ENCODE measurements at places on chromosomes 6 and 20.
A peak's percentile ranks its signal among the peaks of the same experiment; 100 is the strongest.

DNA sequence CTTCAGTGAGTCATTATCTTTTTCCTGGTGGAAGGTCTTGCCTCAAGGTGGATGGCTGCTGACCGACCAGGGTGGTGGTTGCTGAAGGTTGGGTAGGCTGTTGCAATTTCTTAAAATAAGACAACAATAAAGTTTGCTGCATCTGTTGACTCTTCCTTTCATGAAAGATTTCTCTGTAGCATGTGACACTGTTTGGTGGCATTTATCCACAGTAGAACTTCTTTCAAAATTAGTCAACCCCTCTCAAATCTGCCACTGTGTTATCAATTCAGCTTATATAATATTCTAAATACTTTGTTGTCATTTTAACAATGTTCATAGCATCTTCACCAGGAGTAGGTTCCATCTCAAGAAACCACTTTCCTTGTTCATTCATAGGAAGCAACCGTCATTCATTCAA lies 66.8 kb upstream of the ATXN1 start:
- peaks cover 3% of the 10 kb centered on the region for H3K4me1 ChIP-seq
- no peak overlapping the region for H3K27ac ChIP-seq
- H3K36me3 ChIP-seq: no peaks in the 10 kb centered on the region
- no peak overlapping the region for H3K4me3 ChIP-seq
- H3K27me3 ChIP-seq: no peaks in the 10 kb centered on the region
- no peak for DNase-seq

DNA sequence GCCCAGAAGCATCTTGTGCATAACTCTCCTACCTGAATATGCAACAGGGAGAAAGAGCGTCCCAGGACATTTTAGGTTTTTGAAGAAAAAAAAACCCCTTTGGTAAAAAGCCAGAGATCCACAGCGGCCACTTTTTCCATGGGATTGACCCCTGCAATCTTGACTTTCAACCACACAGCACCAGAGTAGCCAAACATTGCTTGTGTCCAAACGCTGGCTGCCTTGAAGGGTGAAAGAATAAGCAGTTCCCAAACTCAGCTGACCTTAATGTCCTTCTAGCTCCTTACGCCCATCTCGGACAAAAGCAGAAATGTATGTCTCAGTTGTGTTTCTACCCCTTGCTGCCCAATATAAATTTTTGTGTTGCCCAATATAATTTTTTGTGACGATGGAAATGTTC lies 1.2 kb upstream of the MOG start:
- H3K4me1 ChIP-seq: peaks cover 20% of the 10 kb centered on the region
- peak overlapping the region; percentile 49 for H3K27ac ChIP-seq
- no peak overlapping the region for H3K4me3 ChIP-seq
- no peaks in the 10 kb centered on the region for H3K27me3 ChIP-seq

GRCh38 chr20:19858466-19859371 lies 100.7 kb downstream of the RIN2 start:
- H3K27me3 ChIP-seq: no peaks in the 10 kb centered on the region
- H3K4me1 ChIP-seq: peaks cover 6% of the 10 kb centered on the region
- no peak overlapping the region for H3K4me3 ChIP-seq
- peaks cover 6% of the 10 kb centered on the region for H3K36me3 ChIP-seq

DNA sequence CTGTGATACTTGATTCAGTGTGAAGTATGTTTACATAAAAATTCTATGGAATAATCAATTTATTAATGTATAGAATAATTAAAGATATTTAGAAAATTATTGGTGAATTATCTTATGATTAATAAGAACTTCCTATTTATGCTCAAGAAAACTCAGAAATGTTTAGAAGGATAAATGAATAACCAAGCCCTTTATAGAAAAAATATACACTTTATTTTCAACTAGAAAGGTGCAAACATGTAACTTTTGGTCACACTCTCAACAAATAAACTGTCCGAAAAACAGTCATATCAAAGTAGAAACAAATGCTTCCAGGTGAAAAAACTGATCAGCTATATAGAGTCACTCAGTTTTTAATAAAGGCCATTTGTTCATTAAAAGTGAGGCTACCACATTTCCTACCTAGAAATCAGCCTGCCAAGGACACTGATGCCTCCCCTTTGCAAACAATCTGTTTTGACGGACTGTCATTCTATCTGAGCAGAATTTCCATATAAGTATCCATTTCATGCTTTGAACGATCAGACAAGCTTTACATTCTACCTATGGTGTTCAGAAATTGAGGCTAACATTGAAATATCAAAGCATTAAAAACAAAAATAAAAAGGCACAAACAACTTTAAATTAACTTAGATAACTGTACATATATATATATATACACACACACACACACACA lies 3.0 kb downstream of the CCN2 start:
- peaks cover 64% of the 10 kb centered on the region for H3K4me1 ChIP-seq
- H3K27ac ChIP-seq: peak overlapping the region; percentile 89

DNA sequence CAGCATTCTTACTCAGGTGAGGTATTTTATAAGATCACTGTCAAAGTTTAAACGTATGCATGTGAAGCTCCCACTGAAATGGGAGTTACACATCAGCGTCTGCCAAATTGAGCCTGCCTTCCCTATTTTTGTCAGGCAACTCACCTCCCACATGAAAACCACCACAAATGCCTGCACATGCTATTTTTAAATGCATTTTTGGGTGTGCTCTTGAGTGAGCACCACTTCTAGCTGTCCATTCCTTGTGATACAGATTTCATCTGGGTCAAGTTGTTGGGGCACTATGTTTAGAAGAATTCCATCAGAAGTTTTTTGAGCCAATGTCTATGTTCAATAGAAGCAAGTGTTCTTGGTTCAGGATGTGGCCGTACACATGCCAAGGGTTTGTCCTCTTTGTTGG lies 71.7 kb upstream of the RIPPLY2 start:
- H3K27ac ChIP-seq: no peak overlapping the region
- H3K4me3 ChIP-seq: no peak overlapping the region
- no peaks in the 10 kb centered on the region for H3K4me1 ChIP-seq
- DNase-seq: no peak

DNA sequence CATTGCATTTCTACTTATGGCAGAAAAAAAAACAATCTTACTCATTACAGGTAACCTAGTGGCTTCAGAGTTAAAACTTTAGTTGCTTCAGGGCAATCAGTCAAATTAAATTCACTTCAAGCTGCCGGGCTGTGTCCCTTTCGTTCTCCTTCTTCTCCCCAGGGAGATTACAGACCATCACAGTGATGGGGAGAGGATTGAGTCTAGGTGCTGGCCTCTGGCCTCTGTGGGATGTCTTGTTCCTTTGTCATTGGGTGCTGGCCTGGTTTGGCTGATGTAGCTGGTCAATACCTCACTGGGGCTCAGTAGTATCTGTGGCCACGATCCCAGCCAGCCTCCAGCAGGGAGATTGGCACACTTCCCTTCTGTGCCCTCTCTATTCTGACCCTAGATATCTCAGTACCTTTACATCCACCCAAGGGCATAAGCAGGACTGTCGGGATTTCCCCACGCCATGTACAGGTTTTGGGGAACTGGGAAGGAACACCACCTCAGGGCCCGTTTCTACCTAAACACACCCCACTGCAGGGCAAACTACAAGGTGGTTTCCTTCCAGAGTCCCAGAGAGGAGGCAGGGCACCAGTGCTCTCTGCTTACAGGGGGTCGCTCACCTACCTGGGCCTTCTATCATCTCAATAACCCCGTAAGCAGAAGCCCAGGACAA lies 15.4 kb downstream of the FYN start:
- peak overlapping the region; percentile 23 for H3K27ac ChIP-seq
- DNase-seq: no peak
- no peak overlapping the region for H3K4me3 ChIP-seq

- H3K4me1 ChIP-seq: peaks cover 12% of the 10 kb centered on the region
- peaks cover 25% of the 10 kb centered on the region for H3K27me3 ChIP-seq
- DNase-seq: no peak
- H3K36me3 ChIP-seq: peaks cover 2% of the 10 kb centered on the region
Measured at GRCh38 chr6:136921381-136921935, 643 bp upstream of the SLC35D3 start.

GRCh38 chr6:149108749-149109100 lies 208.8 kb upstream of the TAB2 start:
- no peak for DNase-seq
- H3K27me3 ChIP-seq: no peaks in the 10 kb centered on the region
- H3K36me3 ChIP-seq: no peaks in the 10 kb centered on the region
- no peak overlapping the region for H3K4me3 ChIP-seq
- no peak overlapping the region for H3K27ac ChIP-seq

All from chondrocyte (in vitro differentiated cells).